Suppressor macrophage (primary cell): ENCODE measurements at places on chromosomes 12 and 14.

GRCh38 chr14:67515386-67516079, 17.6 kb upstream of the PLEKHH1 start:
- peak; percentile 49 for DNase-seq

DNA sequence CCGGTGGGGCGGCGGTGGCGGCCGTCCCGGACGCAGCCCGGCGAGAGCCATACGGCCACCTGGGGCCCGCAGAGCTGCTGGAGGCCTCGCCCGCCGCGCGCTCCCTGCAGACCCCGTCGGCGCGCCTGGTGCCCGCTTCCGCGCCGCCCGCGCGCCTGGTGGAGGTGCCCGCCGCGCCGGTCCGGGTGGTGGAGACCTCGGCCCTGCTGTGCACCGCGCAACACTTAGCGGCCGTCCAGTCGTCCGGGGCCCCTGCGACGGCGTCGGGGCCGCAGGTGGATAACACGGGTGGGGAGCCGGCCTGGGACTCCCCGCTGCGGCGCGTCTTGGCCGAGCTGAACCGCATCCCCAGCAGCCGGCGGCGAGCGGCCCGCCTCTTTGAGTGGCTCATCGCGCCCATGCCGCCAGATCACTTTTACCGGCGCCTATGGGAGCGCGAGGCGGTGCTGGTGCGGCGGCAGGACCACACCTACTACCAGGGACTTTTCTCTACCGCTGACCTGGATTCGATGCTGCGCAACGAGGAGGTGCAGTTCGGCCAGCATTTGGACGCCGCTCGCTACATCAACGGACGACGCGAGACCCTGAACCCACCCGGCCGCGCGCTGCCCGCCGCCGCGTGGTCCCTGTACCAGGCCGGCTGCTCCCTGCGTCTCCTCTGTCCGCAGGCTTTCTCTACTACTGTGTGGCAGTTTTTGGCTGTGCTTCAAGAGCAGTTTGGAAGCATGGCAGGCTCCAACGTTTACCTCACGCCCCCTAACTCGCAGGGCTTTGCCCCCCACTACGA, 716 bp downstream of the RIOX1 start:
- peak; percentile 46 for DNase-seq

- peak; percentile 65 for DNase-seq
These were observed 5.9 kb upstream of the RERG start for GRCh38 chr12:15227004-15227679.

GRCh38 chr12:1517734-1518525, 76.5 kb downstream of the FBXL14 start:
- DNase-seq: no peak

GRCh38 chr14:97846156-97846555, 1049.0 kb downstream of the VRK1 start:
- no peak for DNase-seq

DNA sequence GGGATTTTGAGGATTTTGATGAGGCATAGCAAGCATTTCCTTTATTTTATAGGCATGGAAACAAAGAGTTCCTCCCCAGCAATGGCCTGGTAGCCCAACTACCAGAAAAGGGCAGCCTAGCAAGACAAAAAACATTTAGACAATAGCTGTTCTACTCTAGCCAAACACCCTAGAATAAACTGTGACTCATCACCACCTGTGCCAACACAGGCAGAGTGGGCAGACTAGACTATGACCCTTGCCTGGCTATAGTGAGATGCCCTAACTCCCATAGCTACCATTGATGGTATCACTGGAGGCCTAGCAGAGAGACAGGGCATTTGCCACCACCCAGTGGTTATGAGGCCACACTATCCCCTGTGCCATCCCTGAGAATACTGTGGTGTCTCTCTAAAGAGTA, 15.5 kb upstream of the CCER1 start:
- no peak for DNase-seq

DNA sequence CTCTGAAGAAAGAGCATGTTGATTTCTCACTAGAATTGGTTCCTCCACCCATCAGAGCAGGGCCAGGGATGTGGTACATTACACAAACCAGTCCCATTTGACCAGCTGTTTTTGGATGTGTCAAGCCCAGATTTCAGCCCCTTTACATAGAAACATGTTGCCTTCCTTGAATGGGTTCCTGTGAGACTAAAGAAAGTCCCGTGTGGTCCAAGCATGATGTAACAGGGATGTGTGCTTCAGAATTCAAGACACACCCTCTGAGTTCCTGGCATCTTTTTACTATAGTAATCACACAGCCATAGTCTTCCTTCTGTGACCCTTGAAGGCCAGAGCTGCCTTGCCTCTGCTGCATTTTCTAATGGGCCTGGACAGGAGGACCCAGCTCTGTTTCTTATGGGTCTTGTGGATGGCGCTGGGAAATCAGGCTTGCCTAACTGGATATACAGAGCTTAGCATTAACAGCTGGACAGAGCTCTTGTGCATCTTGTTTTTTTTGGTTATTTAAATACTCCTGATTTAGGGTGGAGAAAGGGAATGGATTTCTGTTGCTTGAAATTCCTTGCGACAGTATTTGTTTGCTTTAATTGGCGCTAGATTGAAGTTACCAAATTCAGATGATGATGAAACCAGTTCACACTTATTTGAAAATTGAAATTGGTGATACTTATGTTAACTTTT, 341.0 kb downstream of the ZFP36L1 start:
- no peak for DNase-seq

DNA sequence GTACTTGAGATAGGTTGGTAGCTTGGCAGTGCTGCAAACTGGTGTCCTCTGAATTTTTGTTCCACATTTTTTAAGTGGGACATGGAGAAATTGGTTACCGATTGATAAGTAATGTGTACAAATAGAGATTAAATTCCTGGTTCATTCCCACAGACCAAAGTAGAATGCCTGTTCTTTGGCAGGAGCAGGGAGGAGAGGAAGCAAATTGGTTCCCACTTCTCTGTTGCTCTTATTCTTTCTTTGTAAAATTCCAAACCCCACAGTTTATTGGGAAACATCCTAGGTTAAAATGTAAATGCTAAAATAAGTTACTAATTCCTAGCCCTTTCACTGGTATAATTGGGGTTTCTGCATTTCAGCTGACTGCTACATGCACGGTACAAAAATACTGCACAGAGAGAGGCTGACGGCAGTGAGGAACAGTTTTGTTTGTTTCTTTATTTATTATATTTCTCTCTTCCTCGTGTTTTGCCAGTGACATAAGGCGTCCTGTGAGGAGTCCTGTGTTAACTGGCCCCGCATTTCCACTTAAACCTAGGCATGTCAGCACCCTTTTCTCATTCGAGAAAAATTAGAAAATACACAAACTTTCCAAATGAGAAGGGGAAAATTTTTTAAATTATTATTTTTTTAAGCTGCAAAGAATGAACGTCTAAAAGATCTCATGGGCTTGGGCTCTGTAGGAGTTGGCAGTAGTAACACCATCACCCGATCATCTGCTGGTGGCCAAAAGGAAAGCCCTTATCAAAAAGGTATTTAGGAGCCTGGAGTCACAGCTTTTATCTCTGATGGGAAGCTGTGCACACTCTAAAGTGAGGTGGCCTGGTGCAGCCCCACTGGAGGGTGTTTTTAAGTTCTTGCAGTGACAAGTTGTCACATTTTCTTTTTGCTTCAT, 25.4 kb upstream of the BCL7A start:
- DNase-seq: no peak

- DNase-seq: peak; percentile 63
These were observed 923 bp upstream of the ITPR2 start for GRCh38 chr12:26833743-26834490.

DNA sequence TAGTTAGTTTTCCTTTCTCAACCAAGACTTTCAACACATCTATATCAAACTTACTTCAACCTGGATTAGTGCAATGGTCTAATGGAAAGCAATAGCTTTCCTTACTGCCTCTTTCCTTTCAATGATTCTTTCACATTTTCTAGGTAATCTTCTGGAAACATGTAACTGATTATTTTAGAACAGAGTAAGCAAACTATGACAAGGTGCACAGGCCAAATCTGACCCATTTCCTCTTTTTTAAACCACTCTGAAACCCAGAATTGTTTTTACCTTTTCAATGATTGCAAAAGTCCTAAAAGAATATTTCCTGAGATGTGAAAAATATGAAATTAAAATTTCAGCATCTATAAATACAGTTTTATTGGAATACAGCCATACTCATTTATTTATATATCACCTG, 81.6 kb upstream of the TMTC2 start:
- no peak for DNase-seq

- no peak for DNase-seq
These were observed 110.9 kb downstream of the FSCB start for GRCh38 chr14:44396226-44396625.

DNA sequence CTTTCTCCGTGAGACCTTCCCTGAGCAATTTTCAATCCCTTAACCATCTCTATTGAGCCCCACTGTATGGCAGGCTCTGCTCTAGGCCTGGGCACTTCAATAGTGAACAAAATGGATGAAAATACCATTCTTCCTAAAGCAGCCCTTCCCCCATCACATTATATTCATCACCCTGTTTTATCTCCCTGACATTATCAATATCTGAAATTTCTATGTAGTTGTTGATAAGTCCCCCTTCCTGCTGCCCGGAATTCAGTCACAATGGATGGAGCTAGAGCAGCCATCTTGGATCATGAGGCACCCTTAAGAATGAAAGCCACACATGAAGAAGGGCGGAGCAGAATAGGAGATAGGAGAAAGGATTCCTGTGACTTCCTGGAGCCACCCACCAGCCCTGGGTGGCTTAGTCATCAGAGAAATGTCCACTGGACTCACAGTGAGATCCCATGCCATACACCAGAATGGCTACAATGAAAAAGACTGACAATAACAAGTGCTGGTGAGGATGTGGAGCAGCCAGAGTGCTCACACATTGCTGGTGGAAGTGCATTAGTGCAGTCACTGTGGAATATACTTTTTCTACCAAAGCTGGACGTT, 33.9 kb downstream of the SCARB1 start:
- peak; percentile 32 for DNase-seq

- DNase-seq: no peak
These were observed 245.9 kb downstream of the EMP1 start for GRCh38 chr12:13442457-13442856.

- DNase-seq: no peak
These were observed 482.8 kb downstream of the PRKD1 start for GRCh38 chr14:29444805-29445204.

DNA sequence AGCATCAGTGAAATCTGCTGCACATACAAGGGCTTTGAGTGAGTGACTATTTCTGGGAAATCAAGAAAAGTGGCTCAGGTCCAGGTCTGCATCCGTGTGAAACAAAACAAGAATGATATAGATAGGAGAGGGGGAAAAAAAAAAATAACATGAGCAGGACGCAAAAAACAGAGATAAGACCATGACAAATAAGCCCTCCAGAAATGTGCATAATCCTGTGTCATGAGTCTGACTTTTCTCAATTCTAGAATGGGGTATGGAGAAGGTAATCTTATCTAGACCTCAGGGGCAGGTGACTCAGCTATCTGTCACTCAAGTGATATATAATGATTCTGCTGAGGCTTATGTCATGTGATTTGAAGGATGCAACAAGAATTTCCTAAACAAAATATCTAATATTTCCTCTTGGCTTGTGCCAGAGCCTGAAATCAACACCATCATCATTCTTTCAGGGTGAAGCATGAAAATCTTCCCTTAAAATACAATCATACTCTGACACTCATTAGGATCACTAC, 250.0 kb downstream of the PHLDA1 start:
- peak; percentile 31 for DNase-seq

DNA sequence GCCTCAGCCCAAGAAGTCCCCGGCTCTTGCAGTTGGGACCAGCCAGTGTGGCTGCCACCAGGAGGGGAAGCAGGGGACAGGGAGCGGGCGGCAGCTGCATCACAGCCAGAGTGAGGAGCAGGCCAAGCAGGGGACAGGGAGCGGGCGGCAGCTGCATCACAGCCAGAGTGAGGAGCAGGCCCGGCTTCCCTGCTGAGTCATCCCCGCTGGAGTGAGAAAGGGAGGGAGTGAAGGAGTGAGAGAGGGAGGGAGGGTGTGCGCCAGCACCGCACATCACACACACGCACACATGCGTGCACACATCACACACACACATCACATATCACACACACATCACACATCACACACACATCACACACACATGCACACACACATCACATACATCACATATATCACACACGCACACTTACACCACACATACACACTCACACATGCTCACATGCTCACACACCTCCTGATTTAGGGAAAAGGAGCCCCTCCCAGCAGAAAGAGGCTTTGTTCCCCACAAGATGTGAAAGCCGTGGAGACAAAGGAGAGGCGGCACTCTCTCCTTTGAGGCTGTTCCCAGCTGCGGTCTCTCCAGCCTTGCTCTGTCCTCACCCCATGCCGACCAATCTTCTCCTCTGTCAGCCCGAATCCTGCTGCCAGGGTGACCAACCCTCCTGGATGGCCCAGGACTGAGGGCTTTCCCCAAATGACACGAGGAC, 16.7 kb upstream of the ZDHHC22 start:
- DNase-seq: no peak

- no peak for DNase-seq
These were observed 35.8 kb upstream of the RNU6-7 start for GRCh38 chr14:32166029-32166428.

DNA sequence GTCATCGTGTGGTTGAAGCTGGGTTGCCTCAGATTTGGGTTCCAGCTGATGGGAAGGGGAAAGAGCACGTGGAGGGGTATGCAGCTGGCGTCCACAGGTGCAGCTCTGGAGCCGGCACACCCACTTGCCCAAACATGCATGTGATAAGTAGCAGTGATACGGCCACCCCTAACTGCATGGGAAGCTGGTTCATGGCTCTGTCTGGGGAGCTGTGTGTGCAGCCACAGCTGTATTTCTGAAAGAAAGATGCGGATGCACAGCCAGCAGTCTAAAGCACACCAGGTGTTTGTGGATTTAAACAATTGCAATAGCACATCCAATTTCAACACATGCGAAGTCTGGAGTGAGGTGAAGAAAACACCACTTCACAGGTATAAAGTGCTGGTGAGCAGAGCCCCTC, 181.4 kb downstream of the EFCAB11 start:
- no peak for DNase-seq

GRCh38 chr14:95502381-95502950, 14.0 kb downstream of the SYNE3 start:
- DNase-seq: peak; percentile 67

- no peak for DNase-seq
These were observed 63.1 kb upstream of the VASH1 start for GRCh38 chr14:76698191-76698590.

- peak; percentile 23 for DNase-seq
These were observed 19.5 kb downstream of the TTC9 start for GRCh38 chr14:70660967-70661893.

- DNase-seq: no peak
These were observed 11.9 kb upstream of the PUS1 start for GRCh38 chr12:131917139-131917710.

DNA sequence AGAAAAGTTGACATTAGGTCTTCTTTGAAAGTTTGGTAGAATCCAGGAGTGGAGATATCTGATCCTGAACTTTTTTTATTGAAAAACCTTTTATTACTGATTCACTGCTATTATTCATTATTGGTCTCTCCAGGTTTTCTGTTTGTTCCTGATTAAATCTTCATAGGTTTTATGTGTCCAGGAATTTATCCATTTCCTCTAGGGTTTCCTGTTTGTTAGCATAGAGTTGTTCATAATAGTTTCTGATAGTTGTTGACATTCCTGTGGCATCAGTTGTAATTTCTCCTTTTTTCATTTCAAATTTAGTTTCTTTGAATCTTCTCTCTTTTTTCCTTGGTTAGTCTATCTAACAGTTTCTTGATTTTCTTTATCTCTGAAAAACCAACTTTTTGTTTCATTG, 370.3 kb downstream of the SLC6A15 start:
- no peak for DNase-seq
